IPS DF 19.7 (cell line): ENCODE measurements at places on chromosomes 4 and X.

GRCh38 chr4:69649207-69649606 is 3.8 kb downstream of the UGT2A1 start:
- no peak for DNase-seq

- no peak for DNase-seq
These were observed 997.3 kb downstream of the ARAP2 start for GRCh38 chr4:35247047-35247446.

- no peak for DNase-seq
These were observed 69.1 kb downstream of the PCDH7 start for GRCh38 chr4:30789219-30789671.

DNA sequence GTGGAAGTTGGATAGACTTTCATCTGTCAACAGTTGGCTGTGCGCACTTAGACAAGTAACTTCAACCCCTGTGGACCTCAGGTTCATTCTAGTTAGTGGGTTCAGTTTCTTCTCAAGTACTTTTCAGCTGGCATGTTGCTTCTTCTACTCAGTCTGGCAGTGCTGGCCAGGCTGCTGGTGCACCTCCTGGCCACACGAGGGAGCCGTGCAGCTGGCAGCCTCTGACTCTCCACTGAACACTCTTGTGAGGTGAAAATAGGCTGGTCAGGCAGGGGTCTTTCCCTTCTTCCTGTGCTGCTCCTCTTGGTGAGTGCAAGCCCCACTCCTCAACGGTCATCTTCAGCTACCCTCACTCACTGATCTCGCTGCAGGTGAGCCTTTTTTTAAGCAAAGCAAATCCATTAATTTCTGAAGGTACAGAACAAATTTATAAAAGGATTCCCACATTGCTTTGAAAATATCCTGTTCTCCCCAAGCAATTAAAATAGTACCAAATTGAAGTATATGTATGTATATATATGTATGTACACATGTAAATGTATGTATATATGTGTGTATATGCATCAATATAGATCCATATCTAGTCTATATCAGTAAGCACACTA is 30.6 kb downstream of the LONRF3 start:
- DNase-seq: no peak

- no peak for DNase-seq
These were observed 178.7 kb downstream of the FBXW7 start for GRCh38 chr4:152357206-152357605.

GRCh38 chrX:154804261-154804956 is 876 bp downstream of the MPP1 start:
- DNase-seq: no peak
